Kidney glomerular epithelial cell (primary cell): ENCODE measurements at places on chromosomes 11 and 22.

DNA sequence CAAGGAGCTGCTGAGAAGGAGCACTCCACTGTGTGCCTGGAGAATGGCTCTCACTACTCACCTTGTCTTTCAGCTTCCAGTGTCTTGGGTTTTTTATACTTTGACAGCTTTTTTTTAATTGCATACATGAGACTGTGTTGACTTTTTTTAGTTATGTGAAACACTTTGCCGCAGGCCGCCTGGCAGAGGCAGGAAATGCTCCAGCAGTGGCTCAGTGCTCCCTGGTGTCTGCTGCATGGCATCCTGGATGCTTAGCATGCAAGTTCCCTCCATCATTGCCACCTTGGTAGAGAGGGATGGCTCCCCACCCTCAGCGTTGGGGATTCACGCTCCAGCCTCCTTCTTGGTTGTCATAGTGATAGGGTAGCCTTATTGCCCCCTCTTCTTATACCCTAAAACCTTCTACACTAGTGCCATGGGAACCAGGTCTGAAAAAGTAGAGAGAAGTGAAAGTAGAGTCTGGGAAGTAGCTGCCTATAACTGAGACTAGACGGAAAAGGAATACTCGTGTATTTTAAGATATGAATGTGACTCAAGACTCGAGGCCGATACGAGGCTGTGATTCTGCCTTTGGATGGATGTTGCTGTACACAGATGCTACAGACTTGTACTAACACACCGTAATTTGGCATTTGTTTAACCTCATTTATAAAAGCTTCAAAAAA lies 72.6 kb downstream of the NCAPD3 start:
- DNase-seq: no peak

DNA sequence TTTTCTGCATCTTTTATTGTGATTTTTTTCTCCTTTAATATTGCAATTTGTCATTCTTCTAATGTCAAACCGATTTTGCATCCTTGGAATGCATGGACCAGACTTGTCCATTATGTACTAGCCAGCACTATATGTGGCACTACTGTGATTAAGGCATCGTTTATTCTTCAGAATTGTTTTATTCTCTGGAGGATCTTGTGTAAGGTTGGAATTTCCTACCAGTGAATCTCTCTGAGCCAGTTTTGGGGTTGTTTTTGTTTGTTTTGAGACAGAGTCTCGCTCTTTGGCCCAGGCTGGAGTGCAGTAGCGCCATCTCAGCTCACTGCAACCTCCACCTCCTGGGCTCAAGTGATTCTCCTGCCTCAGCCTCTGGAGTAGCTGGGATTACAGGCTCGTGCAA lies 58.5 kb downstream of the IGLL5 start:
- DNase-seq: no peak

DNA sequence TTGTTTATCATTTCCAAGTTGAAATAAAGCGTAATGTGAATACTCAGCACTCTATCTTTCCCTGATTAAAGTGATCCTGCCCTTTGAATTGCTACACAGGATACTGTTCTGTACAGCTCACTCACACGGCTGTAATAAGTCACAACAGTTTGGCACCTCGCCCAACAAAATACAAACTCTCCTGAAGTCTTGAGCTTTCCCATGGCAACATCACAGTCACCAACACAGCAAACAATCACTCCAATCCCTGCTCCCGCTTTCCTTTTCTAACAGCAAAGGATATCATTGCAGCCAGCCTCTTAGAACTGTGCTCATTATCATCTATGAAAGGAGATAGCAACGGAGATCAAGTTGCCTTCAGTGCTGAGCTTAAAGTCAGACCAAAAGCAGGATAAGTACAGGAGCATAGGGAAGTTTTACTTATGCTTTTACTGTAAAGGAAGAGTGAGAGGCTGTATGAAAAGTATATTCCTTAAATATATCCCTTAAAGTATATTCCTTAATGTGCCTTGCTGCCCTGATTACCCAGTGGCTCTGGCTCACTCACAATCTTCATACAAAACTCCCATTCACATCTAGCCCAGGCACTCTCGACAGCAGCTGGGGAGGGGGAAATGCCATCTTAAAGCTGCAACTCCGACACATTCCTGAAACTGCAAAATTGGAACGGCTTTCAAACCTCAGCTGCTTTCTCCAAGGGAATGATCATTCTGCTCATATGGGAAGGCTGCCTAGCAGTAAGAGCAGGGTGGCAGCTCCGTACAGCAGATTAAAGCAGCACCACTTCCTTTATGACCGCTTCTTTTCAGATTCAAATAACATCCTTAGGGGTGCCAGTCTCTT lies 35.8 kb downstream of the MAML2 start:
- DNase-seq: peak; percentile 100

DNA sequence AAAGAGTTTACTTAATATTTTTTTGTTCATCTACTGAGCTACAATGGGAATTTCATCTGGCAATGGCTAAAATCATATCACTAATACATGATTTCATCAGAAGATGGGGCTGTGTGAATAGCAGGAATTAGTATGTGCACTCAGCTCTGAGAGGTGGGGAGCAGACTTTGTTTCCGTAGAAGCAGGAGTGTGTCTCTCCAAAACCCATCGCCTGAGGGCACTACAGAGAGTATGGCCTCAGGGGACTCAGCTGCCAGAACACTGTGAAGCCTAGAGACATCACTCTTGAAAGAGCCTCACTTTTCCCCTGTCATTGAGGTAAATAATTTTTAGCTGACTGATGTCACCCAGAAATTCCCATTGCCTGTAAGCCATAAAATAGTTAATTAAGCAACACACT lies 261.4 kb upstream of the ISX start:
- no peak for DNase-seq

DNA sequence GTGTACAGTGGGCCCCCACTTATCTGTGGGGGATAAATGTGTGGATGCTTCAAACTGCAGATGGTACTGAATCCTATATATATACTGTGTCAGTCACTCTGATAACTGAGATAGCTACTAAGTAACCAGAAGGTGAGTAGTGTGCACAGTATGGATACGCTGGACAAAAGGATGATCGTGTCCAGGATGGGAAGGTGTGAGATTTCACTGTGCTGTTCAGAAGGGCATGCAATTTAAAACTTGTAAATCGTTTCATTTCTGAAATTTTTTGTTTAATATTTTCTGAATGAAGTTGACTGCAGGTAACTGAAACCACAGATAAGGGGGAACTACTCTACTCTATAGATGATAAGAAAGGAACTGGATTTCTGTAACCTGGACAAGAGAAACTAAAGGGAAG lies 52.1 kb upstream of the SESN3 start:
- DNase-seq: no peak

DNA sequence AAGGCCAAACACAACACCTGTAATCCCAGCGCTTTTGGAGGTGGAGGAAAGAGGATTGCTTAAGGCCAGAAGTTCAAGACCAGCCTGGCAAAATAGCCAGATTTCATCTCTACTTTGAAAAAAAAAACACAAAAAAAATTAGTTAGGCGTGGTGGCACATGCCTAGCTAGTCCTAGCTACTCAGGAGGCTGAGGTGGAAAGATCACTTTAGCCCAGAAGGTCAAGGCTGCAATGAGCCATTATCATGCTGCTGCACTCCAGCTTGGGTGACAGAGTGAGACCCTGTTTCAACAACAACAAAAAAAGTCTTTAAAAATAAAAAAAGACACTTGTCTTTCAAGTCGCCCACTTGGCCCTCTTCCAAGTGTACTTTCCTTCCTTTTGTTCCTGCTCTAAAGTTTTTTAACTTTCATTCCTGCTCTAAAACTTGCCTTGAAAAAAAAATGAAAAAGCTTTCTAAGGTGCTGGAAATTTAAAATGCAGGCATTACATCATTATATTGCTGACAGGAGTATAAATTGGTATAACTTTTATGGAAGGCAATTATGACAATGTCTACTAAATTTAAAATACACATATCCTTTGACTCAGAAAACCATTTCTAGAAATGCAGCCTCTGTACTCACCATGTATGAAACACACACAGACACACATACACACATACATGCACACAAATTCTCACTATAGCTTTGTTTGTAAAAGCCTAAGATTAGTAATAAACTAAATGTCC lies 12.7 kb downstream of the LIPT2 start:
- no peak for DNase-seq

DNA sequence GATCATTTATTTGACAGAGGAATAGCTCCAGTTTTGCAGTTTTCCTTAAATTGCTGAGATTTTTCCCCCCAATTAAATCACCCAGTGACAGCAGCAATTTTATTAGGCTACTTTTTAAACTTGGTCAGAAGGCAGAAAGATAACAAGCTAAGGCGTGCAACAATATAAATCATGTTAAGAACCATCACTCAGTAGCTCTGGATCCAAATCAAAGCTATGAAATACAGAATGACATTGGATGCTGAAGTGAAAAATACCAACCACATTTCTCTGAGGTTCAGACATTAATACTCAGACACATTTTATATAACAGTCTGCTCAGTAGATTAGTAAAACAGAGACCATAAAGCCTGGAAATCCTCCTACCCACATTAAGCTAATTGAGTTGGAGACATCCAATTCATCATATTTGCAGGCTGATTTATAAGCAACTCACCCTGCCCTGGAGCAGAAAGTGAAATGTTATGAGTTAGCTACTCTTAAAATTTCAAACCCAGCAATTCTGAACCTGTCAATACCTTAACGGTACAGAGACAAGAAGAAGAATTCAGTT lies 1108.4 kb downstream of the DLG2 start:
- DNase-seq: no peak

DNA sequence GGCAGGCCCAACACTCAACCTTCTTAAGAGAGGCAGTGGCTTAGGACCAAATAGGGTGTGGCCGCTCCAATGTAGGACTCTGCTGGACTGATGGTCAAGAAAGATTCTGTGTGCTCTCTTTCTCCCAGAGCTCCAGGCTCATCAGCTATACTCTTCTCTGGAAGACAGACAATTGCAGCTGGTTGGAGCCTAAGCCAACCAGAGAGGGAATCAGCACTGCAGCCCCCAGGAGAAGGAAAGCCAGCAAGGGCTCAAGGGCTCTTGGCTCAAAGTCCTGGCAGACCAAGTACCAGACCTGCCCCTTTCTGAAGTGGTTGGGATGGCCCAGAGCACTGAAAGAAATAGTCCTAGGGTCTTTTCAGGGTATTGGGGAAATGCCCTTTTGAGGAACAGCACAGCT lies 1077.3 kb downstream of the NTM start:
- no peak for DNase-seq

GRCh38 chr11:58579192-58580129 lies 598 bp downstream of the ZFP91 start:
- peak; percentile 87 for DNase-seq

DNA sequence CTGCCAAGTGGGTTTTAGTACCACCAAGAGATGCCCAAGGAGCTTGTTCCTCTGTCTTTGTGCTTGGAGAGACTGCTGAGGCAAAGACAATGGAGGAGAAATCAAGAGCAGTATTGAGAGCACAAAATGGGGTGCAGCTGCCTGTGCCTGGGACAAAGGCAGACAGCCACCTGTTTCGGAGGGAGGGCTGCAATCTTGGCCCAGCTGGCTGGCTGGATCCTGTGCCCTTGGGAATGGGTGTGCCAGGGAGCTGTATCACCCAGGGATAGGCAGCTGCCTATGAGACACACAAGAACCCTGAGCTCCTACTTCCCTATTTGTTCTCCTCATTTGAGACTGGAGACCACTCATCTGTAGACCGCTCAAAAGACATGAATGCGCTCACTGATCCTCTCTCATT lies 23.3 kb upstream of the CHRM4 start:
- no peak for DNase-seq
